ENCODE measurements at places on chromosomes 7 and 10.

- peak; percentile 54 for DNase-seq
Observed at GRCh38 chr10:89887830-89888229, 186.4 kb downstream of the KIF20B start.

DNA sequence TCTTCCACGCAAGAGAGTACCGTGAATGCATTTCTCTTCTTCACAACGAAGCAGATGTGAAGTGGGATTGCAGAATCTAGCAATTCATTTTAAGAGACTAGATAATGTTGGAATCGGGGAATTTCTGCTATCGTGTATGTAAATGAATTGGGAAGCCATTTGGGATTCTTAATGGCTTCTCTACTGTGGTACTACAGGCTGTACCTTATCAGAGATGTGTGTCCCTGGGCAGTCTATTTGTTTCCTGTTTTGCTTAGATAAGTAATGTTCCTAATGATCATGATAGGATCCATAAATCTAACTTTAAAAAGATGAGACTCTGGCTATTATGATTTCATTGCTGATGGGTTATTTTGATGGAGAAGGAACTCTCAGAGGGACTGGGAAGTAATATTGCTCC, 320.6 kb downstream of the REEP3 start:
- no peak for DNase-seq

DNA sequence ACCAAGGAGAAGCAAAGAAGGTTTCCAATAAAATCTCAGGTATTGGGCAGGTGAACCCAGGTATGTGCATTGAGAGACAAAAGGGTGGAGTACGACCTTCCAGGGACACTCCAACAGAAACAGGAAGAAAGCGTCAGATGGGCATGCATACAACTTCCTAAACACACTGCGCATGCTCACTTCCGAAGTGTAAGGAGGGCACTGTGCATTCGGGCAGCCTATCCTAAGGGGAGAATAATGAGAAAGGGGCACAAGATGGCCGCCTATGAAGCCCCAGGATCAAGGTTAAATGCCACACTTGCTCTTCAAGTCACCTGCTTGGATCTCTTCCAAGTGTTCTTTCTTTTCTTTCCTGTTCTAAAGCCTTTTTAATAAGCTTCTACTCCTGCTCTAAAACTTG, 39.4 kb upstream of the PRSS1 start:
- no peak for DNase-seq

- DNase-seq = peak; percentile 77
Observed at GRCh38 chr10:30435073-30435422, 1.1 kb downstream of the MAP3K8 start.

DNA sequence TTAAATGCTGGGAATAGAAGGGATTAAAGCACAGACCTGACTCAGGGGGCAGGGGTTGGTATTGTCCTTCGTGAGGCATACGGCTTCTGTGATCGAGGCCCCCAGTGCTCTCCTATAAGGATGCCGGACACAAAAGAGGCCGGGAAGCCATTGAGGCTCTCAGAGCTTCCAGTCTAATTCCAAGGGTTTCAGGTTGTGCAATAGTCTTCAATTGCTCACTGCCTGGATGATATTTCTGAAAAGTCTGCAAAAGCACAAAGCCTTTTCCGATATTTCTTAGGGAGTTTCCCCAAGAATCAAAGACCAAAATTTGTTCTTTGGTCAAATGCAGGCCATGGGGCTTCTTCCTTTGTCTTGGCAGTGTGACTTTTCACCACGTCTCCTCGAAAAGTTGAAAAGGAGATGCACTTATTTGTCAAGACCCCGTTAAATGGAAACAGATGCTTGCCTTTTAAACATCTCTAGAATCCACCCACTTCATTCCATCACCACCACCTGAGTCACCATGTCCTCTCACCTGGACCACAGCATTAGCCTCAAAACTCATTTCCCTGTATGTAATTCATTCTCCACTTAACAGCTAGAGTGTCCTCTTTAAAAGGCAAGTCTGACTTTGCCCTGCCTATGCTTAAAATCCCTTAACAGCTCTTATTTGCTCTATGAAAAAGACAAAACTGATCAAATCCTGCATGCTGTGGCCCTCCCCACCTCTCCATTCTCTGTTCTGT, 134.8 kb upstream of the NAMPT start:
- peak; percentile 17 for DNase-seq

GRCh38 chr10:34908481-34908880, 93.4 kb upstream of the PARD3 start:
- DNase-seq = peak; percentile 96

GRCh38 chr10:22344781-22345300, 455 bp upstream of the SPAG6 start:
- no peak for DNase-seq

GRCh38 chr7:105875505-105875904, 894 bp downstream of the ATXN7L1 start:
- DNase-seq = peak; percentile 55

GRCh38 chr7:71594736-71595135, 462.8 kb downstream of the GALNT17 start:
- no peak for DNase-seq

DNA sequence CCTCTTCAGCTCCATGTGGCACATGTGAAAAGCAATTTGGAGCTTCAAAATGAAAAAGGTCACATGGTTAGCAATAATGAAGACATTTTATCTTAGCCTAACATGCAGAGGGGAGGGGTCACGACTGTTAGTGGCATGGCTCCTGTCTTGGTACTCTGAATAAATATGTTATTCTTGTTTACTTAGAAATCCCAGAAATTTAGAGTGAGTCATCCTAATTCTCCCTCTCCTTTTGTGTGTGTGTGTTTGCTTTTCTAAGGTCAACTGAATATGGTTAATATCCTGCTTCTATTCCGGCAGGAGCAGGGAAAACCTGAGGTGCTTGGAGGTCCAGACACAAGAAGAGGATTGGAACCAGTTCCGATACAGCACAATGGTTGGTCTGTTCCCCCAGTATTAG, 17.6 kb downstream of the BCCIP start:
- DNase-seq = no peak

- DNase-seq = no peak
Observed at GRCh38 chr10:101671453-101671852, 23.5 kb downstream of the FBXW4 start.

DNA sequence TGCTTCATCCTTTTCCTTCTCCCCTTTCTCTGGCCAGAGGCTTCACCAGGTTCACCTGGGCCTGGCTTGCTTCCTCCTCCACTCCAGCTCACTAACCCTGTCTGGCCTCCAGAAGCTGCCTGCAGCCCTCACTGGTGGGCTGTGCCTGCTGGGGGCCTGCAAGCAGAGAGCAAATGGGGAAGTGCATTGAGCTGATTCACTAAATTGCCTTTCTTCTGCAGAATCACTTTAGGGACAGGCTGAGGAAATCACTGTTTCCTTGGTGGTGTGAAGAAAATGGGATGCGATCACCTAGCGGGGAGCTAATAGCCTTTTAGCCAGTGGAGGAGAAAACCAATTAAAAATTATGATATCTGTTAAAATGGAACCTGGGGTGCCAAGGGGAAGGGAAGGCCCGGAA, 3.0 kb downstream of the RET start:
- DNase-seq = no peak

GRCh38 chr7:123645516-123645915, 10.2 kb upstream of the LMOD2 start:
- no peak for DNase-seq

- DNase-seq = no peak
Observed at GRCh38 chr10:3503299-3503698, 281.7 kb downstream of the KLF6 start.

DNA sequence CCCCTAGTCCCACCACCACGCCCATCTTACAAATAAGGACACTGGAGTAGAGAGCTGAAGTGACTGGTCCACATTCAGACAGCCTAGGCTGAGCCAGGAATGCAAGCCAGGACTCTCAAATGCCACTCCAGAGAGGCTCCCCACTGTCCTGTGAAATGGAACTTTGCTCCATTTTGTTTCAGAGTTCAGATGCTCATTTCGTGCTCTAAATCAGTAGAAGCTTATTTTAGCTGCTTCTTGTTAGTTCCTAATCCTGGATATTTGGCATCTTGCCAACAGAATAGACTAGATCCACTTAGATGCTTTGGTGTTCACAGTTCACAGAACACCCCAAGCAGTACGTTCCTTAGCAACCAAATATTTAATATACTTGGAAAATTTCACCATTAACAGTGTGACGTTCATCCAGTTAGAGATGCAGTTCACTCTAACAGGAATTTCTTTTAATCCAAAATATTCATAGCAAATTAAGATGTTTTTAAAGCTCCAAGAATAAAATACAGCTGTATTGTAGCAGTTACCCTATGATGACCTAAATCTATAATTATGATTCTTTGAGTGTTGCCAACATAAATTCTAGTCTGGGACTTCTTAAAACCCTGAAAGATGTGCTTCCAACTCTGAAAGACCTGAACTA, 7.3 kb downstream of the MMP21 start:
- DNase-seq = peak; percentile 36

DNA sequence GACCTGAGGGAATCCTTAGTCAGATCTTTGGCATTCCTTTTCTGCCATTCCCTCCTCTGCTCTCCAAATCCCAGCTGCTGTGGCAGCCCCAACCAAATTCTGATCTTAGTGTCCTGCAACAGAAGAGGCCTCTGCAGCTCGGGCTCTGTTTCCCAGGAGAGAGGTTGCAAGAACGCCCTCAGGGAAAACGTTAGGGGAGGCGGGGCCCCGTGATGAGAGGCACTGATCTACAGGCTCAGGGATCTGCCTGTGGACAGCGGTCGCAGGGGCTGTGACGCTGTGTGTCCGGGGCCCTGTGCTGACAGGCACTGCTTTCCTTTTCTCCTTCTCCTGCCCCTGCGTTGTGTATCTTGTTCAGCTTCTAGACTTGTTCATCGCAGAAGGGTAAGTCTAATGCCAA, 57.3 kb upstream of the DPYSL4 start:
- no peak for DNase-seq

DNA sequence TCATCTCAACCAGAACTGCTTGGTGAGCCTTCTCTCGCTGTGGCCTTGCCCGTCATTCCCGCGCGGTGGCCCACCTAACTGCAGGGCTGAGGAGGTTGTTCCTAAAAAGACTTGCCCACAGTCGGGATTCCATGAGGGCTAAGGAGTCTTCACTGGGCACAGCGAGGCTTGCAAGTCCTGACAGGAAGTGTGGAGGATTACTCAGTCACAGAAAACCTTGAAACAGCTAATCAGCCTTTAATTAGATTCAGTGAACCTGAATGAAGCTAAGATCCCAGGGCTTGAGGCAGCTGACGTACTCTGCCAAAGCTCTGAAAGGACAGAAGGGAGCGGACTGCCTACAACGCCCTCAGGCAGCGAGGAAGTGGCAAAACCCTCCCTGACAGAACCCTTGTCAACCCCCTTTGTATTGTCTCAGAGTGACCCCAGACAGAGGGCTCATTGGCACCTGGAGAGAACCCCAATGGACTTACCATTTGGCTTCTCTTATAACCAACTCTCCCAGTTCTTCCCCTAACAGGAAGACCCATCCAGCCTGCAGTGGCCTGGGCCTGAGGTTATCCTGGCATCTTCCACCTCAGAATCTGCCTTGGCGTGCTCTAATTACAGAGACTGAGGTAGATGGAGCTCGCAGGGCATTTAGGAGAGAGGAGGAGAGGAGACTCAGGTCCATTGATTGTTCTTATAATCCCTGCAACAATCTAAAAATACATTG, 2.5 kb upstream of the LAMB4 start:
- DNase-seq = no peak

DNA sequence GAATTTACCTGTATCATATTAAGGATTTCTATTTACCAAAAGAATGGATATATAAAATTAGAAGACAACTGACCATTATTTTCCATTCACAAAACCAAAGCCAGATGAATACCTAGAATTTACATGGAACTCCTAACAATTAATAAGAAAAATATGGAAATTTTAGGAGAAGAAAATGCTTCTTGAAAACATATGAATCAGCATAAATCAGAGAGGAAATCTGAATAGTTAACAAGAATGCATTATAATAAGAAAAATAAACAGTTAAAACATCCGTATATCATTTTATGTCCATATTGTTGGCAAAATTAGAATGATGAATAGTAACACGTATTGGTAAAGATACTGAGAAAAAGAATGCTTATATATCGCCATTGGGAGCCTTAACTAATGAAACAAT, 505.5 kb downstream of the NEBL start:
- DNase-seq = no peak

DNA sequence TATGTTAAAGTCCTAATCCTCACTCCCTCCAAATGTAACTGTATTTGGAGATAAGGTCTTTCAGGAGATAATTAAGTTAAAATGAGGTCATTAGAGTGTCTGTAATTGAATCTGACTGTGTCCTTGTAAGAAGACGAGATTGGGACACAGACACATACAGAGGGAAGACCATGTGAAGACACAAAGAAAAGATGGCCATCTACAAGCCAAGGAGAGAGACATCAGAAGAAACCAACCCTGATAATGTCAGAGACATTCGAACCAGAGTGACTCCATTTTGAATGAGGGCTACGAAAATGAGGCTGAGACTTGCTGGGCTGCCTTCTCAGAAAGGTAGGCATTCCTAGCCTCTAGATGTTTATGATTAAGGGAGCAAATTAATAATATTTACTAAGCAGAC, 542 bp upstream of the SAMD9L start:
- DNase-seq = no peak

DNA sequence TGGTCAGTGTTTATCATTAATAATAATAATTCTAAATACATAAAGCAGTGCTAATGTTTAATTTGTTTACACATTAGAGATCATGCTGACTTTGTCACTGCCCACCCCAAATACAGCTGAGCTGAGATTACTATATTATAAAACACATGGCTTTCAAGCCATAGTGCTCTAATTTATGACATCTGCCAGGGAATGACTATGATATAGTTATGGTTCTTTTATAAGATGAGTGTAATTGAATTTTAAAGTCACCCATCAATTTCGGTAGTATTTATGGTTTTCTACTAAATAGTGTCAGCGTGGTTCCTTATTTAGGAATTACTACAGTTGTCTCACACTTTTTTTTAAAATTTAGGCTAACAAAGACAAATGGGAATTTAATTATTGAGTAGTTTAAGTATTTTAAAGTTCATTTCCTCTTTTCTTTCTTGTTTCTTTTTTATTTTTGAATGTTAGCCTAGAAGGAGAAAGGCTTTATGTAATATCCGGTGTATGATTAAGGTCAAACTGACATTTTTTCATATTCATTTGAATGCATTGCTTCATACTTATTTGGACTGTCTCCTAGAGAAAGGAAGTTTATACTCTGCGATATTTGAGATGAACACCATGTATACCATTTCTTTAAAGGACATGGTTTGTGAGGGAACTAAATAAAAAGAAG, 3.9 kb downstream of the CDK14 start:
- peak; percentile 52 for DNase-seq

- peak; percentile 26 for DNase-seq
Observed at GRCh38 chr10:45514291-45515270, 140.6 kb downstream of the ALOX5 start.

Measured in GM23248 (cell line).